ENCODE measurements at places on chromosomes 1 and 21.

GRCh38 chr1:178367151-178367550 is 129.6 kb downstream of the CLEC20A start:
- DNase-seq = no peak

DNA sequence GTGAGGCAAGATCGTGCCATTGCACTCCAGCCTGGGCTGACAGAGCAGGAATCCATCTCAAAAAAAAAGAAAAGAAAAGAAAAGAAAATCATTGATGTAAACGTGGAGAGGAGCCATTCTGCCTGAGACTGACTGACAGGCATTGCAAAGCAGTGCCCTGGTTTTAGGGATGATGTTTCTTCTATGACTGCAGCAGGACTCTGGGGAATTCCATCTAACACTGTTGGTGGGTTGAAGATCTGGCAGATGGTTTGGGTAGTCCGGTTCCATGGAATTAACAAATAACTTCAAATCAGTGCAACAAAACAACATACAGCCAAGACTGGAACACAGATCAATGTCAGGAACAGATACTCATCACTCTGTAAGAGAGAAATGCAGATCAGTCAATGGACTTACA is 17.8 kb upstream of the LAMC2 start:
- DNase-seq = no peak

- no peak for DNase-seq
Observed at GRCh38 chr1:121471523-121471922, 286.7 kb downstream of the SRGAP2C start.

DNA sequence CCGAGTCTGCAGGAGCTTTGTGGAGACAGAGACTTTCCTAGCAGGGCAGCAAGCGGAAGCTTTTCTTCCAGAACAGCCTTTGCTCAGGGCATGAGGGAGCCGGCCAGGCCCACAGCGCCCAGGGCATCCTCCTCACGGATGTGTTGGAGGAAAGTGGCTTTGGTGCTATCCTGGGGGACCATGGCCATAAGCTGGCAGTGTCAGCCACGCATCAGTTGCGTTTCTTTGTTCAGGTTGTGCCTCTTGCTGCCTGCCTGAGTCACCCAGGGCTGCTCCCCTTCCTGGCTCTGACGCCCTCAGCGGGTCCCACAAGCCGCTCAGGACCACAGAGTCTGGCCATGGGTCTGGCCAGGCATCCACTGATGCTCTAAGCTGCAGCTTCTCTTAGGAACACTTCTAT is 39.6 kb upstream of the PRSS38 start:
- DNase-seq = no peak

DNA sequence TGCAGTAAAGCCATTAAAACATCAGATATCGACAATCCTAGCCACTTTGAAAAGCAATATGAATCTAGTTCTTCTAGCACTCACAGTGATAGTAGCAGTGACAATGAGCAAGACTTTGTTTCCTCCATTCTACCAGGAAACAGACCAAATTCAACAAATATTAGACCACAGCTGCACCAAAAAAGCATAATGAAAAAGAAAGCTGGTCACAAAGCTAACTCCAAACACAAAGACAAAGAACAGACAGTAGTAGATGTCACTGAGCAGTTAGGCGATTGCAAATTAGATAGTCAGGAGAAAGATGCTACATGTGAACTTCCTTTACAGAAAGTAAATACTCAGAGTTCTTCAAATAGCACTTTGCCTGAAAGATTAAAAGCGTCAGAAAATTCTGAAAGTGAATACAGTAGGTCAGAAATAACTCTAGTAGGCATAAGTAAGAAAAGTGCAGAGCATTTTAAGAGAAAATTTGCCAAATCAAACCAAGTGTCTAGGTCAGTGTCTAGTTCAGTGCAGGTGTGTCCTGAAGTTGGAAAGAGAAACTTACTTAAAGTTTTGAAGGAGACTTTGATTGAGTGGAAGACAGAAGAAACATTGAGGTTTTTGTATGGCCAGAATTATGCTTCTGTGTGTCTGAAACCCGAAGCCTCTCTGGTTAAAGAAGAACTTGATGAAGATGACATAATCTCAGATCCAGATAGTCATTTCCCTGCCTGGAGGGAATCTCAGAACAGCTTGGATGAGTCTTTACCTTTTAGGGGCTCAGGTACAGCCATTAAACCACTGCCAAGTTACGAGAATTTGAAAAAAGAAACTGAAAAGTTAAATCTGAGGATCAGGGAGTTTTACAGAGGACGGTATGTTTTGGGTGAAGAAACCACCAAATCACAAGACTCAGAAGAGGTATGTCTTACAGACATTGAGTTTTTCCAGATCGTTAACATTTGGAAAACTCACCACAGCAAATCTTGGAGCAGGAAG is 24.9 kb downstream of the RPAP2 start:
- no peak for DNase-seq

DNA sequence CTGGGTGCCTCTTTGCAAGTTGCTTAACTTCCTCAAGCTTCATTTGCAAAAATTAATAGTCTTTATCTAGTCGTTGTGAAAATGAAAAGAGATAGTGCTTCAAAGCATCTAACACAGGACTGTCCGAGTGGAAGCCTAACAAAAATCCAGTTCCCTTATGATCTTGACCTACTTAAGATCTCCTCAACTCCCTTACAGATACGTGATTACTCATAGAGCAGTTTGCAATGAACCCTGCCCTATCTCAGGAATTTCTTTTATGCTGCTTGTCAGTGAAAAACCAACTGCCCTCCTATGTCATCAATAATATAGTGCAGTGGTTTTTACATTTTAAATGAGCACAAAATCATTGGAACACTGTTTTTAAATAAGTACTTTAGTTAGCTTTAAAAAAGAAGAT is 314.3 kb downstream of the BACH1 start:
- no peak for DNase-seq

GRCh38 chr1:200486634-200487033 is 76.8 kb upstream of the ZNF281 start:
- no peak for DNase-seq

- no peak for DNase-seq
Observed at GRCh38 chr1:27136998-27137542, 17.9 kb downstream of the SLC9A1 start.

- DNase-seq = no peak
Observed at GRCh38 chr1:94807742-94808491, 12.2 kb upstream of the SLC44A3 start.

GRCh38 chr1:200072636-200073285 is 45.3 kb downstream of the NR5A2 start:
- no peak for DNase-seq

- no peak for DNase-seq
Observed at GRCh38 chr1:14254251-14254650, 344.2 kb upstream of the KAZN start.

- DNase-seq = no peak
Observed at GRCh38 chr1:150178548-150178947, 28.8 kb downstream of the PLEKHO1 start.

DNA sequence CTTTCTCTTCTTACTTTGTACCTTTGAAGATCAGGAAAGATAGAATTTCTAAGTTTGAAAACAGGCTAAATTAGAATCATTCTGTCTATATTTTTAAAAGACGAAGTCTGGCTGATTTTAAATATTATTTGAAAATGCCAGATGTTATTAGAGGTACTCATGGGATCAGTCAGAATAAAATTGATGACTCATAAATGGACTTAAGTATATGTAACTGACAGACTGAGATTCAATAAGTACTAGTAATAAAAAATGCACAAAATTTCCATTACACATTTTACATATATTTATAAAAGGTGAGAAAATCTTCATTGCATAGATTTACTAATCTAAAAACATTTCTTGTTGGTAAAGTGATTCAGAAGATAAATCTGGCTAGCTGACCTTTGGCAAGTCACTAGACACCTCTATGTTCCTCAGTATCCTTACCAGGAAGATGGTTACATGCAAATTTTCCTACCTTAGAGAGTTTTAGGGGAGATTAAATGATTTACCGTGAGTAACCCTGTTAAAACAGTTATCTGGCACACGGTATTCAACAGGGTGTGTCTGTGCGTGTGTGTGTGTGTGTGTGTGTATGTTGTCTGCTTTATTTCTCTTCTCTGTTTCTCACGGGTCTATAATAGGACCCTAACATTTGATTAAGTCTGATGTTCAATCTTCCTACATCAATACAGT is 189.0 kb downstream of the RUNX1 start:
- DNase-seq = no peak

GRCh38 chr1:167499664-167500101 is 18.6 kb downstream of the CD247 start:
- DNase-seq = no peak

DNA sequence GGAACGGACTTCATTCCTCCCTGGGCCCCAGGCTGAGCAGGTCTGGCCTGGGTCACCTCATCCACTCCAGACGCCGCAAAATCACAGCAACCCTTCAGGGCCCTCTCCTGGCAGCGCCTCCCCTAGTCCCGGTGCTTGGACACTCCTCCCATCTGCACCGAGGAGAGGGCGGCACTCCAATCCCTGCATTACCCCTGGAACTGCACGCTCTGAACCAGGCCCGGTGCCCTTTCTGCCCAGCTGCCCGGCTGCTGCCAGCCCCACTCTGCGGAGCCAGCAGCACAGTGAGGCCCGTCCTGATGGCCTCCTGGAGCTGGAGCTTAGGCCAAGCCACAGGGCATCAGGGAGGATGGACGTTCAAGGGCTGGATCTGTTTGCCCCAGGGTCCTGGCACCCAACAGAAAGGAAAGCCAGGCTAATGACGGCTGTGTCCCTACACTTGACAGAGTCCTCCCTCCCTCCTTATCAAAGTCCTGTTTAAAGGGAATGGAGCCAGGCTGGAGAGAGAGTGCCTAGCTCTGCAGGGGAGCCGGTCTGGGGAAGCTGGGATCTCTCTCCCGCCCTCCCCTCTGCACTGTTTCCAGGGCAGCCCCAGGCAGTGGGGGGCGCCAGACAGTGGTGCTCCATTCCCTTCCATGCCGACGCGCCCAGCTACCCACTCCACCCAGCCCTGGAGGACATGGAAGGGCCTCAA is 12.7 kb downstream of the COL6A2 start:
- DNase-seq = peak; percentile 35

- no peak for DNase-seq
Observed at GRCh38 chr1:177124577-177125278, 39.8 kb downstream of the ASTN1 start.

- no peak for DNase-seq
Observed at GRCh38 chr1:27149084-27149761, 5.7 kb downstream of the SLC9A1 start.

DNA sequence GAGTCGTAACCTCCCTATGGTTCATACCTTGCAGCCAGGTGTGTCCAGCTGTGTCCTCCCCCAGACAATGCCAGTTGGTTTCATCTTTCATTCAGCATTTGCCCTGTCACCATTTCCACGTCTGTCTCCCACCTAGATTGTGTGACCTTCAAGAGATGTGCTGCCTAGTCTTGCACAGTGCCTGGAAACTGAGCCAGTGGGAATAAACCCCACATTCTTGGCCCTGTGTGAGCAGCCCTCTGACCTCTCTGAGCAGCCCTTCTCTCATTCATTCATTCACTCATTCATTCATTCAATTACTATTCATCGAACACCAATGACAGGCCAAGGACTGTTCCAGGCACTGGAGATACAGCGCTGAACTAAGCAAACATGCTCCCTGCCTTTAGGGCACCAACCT is 115.7 kb downstream of the GRIK3 start:
- DNase-seq = no peak

- DNase-seq = no peak
Observed at GRCh38 chr1:30597711-30598110, 125.7 kb downstream of the MATN1 start.

GRCh38 chr1:101027194-101027772 is 1.7 kb upstream of the DPH5 start:
- DNase-seq = no peak

- DNase-seq = no peak
Observed at GRCh38 chr1:98113811-98114210, 193.0 kb upstream of the DPYD start.

- DNase-seq = no peak
Observed at GRCh38 chr1:63975481-63975880, 201.7 kb downstream of the ROR1 start.

- no peak for DNase-seq
Observed at GRCh38 chr1:213284626-213285025, 233.6 kb downstream of the RPS6KC1 start.

All from D341Med (cell line).